Activated T-cell treated with anti-CD3 and anti-CD28 coated beads, Interleukin-2, amount 50 U/mL, for 72 hours (primary cell): ENCODE measurements at places on chromosomes 11 and 22. TPM values are rescaled to one million over a fixed set of nuclear protein-coding genes. Genes with fewer than 3 reads are reported as not detected.

GRCh38 chr11:79762279-79762921, 321.6 kb upstream of the TENM4 start:
- DNase-seq: no peak

DNA sequence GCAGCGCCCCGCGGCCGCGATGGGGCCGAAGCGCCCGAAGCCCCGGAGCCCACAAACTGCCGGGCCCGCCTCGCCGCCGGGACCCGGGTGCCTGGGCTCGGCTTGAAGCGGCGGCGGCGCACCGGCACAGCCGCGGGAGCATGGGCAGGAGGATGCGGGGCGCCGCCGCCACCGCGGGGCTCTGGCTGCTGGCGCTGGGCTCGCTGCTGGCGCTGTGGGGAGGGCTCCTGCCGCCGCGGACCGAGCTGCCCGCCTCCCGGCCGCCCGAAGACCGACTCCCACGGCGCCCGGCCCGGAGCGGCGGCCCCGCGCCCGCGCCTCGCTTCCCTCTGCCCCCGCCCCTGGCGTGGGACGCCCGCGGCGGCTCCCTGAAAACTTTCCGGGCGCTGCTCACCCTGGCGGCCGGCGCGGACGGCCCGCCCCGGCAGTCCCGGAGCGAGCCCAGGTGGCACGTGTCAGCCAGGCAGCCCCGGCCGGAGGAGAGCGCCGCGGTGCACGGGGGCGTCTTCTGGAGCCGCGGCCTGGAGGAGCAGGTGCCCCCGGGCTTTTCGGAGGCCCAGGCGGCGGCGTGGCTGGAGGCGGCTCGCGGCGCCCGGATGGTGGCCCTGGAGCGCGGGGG, 346 bp downstream of the FJX1 start:
- DNase-seq: peak; percentile 26

DNA sequence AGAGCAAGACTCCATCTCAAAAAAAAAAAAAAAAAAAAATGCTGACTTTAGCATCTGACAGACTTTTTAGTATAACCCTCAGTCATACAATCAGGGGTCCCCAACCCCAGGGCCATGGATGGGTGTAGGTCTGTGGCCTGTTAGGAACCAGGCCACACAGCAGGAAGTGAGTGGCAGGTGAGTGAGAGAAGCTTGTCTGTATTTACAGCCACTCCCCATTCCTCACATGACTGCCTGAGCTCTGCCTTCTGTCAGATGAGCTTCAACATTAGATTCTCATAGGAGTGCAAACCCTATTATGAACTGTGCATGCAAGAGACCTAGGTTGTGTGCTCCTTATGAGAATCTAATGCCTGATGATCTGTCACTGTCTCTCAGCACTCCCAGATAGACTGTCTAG, 3.3 kb downstream of the FAM227A start:
- no peak for DNase-seq

- peak; percentile 68 for DNase-seq
Measured at GRCh38 chr11:62842171-62842741, 2.9 kb upstream of the WDR74 start.

POU2AF3 gene
- total RNA-seq: not detected
